ENCODE measurements at places on chromosomes 5 and 9.

GRCh38 chr9:121268598-121268850 lies 562 bp downstream of the GSN start:
- DNase-seq, result no peak

- DNase-seq, result no peak
Observed at GRCh38 chr5:44603496-44604272, 205.1 kb upstream of the MRPS30 start.

DNA sequence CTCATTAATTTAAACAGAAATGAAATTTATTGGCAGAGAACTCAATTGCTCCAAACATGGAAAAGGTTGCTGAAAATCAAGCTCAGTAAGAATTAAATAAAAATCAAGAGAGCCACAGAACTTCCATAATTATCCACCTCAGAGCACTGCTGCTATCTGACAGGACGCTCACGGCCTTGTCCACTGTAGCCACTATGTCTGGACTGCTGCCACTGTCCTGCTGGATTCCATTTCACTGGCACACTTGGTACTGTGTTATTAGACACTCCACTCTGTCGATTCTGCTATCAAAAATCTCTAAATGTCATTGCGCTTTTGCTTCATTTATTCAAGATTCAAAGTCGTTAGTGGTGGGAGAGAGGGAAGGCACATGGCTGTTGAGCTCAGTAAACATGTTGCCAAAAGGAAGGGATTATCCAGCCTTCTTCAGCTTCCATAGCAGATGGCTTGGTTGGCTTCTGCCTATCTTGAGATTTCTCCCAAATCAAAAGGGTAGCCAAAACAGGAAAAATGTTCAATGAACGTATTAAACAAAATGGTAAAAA lies 815.0 kb downstream of the CDH18 start:
- DNase-seq, result no peak

DNA sequence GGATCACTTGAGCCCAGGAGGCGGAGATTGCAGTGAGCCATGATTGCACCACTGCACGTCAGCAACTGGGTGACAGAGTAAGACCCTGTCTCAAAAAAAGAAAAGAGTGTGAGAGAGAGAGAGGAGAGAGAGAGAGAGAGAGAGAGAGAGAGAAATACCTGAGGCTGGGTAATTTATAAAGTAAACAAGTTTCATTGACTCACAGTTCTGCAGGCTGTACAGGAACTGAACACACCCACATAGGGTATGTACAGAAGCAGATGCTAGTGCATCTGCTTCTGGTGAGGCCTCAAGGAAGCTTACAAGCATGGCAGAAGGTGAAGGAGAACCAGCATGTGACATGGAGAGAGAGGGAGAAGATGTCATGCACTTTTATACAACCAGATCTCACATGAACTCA lies 46.4 kb upstream of the CHD1 start:
- DNase-seq, result no peak

- DNase-seq, result no peak
Observed at GRCh38 chr9:77898864-77899263, 132.7 kb downstream of the GNAQ start.

GRCh38 chr5:59873113-59873512 lies 20.4 kb downstream of the PDE4D start:
- DNase-seq, result no peak

DNA sequence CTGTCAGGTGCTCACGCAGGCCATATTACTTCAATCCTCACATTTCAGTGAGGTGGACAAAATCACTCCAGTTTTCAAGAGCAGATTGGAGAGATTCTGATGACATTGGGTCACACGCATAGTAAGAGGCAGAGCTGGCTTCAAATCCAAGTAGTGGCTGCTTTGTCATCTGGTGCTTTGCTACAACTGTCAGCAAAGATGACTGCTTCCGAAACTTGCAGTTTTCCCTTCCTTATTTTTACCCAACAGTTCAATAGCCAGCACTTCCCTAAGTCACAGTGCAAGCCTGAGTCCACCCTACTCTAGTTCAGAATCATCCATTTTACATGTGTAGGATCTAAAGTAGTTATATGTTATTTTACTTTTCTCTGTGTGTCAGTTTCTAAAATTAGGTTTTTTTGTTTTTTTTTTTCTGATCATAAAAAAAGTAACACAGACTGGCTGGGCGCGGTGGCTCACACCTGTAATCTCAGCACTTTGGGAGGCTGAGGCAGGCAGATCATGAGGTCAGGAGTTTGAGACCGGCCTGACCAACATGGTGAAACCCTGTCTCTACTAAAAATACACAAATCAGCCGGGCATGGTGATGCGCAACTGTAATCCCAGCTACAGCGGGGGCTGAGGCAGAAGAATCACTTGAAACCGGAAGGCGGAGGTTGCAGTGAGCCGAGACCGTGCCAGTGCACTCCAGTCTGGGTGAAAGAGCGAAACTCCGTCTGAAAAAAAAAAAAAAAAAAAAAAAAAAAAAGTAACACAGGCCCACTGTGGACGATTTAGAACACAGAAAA lies 49.6 kb downstream of the ANKDD1B start:
- no peak for DNase-seq

- DNase-seq, result no peak
Observed at GRCh38 chr5:175710326-175710725, 52.5 kb downstream of the HRH2 start.

GRCh38 chr9:38094165-38094564 lies 25.1 kb upstream of the SHB start:
- no peak for DNase-seq

- DNase-seq, result no peak
Observed at GRCh38 chr9:121942866-121943382, 150.2 kb downstream of the TTLL11 start.

DNA sequence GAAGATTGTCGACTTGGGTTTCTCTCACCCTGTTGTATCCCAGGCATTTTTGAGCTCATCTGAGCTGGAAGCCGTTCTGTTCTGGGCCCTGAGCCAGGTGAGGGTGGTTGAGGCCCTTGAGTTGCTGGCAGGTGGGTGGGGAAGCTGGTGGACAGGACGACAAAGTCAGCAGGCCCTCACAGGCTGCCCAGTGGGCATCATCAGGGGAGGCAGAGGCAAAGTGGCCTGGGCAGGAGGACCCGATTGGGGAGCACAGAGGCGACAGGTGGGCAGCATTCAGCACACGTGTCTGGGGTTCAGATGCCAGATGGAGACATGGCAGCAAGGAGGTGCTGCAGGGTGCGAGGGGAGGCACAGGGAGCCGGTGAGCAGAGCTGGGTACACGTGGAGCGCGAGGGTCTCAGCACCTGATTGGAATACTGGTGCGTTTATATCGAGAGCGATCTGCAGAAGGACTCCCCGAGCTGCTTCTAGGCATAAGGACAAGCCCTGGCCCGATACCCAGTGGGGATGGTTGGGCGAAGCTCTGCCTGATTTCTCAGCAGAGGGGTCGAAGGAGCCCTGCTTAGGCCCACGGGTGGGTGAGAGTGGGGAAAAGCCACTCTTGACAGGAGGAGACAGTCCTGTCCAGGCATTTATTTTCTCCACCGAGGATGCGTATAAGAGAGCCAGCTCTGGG lies 49.0 kb upstream of the SUSD3 start:
- DNase-seq, result no peak
